ENCODE measurements at places on chromosomes 4 and X.

- DNase-seq = no peak
These were observed 221.8 kb downstream of the ASMT start for GRCh38 chrX:1836683-1837082.

DNA sequence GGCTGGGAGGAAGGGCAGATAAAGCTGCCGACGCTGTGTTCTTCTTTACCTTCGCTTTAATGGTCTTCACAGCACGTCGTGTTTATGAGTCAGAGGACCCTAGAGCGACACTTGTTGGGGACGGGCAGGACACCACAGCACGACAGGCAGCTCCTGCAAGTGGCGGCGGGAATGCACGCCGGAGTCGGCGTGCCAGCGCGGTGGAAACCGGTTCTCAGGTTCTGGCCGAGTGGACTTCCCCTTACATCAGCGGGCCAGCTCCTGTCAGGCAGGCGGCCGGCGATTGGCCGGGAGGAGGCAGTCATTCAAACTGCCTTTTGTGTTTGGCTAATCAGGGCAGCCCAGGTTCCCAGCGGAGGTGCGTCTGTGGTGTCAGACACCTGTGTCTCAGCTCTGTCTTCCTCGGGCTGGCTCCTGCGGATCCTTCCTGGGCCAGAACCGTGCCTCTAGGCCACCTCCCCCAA lies 150.9 kb downstream of the SHROOM3 start:
- no peak for DNase-seq

GRCh38 chr4:111221371-111221770 lies 598.5 kb upstream of the PITX2 start:
- no peak for DNase-seq

DNA sequence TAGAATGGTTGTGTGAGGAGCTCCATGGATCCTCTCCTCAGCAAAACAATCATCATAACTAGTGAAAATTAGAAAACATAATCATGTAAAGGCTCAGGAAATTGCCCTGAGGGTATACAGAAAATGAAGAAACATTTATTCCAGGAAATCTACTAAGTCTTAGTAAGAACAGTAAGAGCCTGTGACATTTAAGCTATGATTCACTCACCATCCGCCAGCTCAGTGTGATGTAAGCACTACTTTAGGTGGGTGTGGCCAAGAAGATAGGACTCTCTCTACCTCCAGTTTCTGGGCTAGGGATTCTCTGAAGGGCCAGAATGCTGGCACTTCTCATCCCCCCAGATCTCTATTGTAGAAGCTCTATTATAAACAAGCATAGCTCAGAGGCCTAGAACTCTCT lies 147.5 kb downstream of the DLG3 start:
- DNase-seq = no peak

DNA sequence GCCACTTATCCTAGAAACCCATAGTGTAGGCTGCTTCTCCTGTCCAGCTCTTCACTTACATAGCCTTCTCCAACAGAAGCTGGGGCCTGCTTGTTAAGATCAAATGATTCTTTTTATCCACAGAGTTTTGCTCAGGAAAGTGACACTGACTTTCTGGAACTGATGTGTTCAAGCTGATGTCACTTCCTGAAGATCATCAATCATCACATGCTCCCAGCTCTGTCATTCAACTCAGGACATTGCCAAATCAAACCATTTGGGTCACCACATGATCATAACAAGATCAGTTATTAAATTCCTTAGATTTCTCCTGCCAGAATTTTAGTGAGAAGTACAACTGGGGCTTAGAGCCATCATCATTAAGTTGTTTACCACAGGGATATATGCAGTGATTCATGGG lies 39.4 kb downstream of the GLRA3 start:
- no peak for DNase-seq

DNA sequence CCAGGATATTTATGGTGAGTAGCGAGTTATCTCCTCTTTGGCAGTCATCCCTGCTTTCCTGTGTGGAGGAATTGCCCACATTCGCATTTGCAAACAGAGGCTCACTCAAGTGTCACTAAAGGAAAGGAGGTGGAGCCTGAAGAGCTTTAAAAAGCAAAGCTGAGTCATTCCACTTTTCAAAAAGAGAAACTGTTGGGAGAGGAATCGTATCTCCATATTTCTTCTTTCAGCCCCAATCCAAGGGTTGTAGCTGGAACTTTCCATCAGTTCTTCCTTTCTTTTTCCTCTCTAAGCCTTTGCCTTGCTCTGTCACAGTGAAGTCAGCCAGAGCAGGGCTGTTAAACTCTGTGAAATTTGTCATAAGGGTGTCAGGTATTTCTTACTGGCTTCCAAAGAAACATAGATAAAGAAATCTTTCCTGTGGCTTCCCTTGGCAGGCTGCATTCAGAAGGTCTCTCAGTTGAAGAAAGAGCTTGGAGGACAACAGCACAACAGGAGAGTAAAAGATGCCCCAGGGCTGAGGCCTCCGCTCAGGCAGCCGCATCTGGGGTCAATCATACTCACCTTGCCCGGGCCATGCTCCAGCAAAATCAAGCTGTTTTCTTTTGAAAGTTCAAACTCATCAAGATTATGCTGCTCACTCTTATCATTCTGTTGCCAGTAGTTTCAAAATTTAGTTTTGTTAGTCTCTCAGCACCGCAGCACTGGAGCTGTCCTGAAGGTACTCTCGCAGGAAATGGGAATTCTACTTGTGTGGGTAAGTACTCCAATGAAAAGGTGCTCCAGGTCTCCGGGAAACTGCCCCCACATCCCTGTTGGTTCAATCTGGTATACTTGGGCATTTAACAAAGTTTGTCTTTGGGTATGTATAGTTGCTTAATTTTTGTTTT lies at the start of gene EGF:
Gene EGF, plus strand, starts transcription at position 178 of the 890 bp plus-strand sequence. Its CDS starts 453 bp downstream, at position 631.
- DNase-seq = no peak

DNA sequence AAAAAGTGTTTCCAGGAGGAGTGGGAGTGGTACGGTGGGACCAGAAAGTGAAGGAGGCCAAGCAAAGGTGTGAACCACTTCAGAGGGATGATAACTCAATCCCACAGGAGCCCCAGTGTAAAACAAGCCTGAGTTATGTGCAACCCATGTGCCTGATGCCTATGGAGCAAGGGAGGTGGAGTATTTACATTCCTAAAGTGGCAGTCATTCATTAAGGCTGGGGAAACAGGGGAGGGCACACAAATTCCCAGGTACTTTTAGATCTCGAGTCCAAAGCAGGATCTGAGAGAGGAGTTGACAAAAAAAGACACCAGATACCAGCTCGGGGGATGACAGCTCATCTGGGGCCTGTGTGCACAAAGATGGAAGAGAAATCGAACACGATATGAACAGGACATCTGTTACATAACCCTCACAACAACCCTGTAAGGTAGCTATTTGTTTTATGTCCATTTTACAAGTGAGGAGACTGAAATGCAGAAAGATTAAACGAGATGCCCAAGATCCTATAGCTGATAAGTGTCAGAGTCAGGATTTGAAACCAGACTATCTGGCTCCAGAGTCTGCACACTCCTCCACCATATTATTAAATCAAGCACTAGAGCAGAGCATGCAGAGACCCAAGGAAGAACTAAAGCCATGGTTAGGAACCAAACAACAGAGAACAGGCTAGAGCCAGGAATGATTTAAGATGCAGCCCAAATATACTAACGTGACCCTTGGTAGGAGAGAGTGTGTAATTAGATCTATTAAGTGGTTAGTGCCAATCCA lies 91.9 kb upstream of the MAPK10 start:
- DNase-seq = no peak

DNA sequence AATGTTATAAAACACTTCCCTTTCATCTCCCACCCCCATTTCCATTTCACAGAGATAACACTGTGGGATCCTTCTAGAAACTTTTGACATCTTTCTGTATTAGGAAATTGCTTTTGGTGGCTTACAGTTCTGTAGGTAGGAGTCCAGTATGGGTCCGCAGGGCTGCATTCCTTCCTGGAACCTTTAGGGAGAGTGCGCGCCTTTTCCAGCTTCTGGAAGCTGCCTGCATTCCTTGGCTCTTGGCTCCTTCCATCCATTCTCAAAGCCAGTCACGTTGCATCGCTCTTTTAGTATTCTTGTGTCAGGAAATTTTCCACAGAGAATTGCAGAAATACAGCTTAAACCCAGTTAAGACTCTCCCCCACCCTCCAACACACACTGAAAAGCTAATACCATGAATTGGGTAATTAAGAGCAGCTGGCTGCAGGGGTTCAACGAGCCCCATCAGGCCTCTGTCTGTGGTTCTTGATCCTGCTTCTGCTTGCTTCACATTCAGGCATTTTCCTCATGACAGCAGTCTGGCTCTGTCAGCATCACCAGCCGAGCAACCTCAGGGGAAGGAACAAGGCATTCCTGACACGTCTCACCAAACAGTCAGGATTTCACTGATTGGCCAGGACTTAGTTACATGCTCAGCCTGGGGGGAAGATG lies 48.8 kb downstream of the SEPTIN11 start:
- DNase-seq = no peak

DNA sequence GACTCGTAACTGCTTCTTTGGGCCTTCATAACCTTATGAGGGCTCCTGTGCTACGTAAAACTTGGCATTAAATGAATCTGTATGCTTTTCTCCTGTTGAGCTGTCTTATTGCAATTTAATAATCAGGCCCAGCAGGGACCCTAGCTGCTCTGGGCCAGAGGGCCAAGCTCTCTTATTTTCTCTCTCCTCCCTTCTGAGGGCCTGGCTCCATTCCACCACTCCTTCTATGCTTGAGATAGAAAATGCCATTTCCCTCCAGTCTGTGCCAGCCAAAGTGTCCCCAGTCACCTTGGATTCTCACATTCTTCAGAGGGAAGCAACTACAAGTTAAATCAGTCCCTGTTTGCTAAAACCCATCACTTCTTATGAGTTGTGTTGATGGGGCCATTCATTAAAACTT lies 90.1 kb downstream of the CLCN4 start:
- no peak for DNase-seq

DNA sequence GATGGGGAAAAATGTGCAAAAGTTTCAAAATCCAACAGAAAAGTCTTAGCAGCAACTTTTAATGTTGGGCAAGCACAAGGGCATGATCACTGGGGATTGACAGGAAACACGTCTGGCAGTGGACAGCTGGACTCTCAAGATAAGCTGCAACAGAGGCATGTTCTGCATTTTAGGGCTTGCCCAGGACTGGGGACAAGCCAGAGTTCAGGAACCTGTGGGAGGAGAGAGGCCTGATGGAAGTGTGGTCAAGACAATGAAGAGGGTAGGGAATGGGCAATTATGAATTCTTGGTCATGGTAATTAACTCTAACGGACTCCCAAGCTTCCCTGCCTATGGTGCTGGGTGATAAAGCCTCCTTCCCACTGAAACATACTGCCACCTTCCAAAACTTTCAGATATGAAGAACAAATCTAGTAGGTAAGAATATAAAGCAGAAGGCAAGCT lies 48.4 kb downstream of the ANXA3 start:
- no peak for DNase-seq

DNA sequence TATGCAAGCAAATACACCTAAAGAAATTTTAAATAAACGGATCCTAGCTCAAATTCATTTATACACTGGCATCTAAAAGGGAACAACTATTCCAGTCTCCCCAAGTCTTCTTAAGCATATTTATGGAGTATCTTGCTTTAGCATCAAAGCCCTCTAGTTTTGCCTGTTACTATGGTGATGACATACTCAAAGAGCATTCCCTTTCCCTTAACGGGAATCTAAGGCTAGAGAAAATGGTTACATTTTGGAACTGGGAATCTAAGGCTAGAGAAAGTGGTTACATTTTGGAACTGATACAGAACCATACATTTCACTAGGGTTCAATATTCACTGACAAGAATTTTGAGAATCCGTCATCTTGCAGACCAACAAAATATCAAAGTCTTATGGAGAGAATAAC lies 271.2 kb downstream of the CHIC1 start:
- DNase-seq = no peak

- DNase-seq = no peak
These were observed 69.2 kb downstream of the KIT start for GRCh38 chr4:54726907-54727306.

DNA sequence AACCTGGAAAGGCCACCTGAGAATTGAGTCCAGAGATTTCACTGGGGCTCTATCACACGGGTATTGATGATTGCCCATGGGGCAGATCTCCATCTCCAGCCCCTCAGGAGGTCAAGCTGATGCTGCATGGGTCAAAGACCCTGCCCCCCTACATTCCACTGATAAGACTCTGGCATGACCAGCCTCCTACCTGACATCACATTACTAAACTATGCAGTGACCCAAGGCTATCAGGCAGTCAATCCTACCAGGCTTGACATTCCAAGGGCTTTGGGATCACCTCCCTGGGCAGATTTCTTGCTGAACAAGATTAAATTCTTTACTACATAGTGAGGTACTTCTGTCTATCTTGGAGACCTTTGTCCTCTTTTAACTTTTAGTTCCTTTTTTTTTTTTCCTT lies 192.7 kb upstream of the STS start:
- DNase-seq = no peak

- DNase-seq = no peak
These were observed 736 bp downstream of the BDH2 start for GRCh38 chr4:103098756-103099440.

GRCh38 chr4:109462802-109463201 lies 29.2 kb downstream of the SEC24B start:
- DNase-seq = no peak

- no peak for DNase-seq
These were observed 165.0 kb downstream of the HEPH start for GRCh38 chrX:66328950-66329596.

DNA sequence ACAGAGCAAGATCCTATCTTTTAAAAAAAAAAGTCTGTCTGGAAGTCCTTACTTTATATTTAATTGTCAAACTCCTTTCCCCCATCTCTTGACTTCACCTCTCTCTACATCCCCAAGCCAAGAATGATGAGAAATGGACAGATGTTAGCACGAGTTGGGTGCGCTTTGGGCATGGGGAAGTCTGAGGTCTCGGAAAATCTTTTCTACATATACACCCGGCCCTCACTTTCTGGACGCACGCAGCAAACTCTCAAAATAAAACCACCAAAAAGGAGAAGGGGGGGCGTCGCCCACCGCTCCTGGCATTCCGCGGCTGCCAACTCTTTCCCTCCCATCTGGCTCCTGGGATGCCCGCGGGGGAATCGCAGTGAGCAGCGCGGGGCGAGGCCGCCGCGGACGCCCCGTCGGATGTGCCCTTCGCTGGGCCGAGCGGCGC lies 756 bp downstream of the IGFBP7 start:
- no peak for DNase-seq

DNA sequence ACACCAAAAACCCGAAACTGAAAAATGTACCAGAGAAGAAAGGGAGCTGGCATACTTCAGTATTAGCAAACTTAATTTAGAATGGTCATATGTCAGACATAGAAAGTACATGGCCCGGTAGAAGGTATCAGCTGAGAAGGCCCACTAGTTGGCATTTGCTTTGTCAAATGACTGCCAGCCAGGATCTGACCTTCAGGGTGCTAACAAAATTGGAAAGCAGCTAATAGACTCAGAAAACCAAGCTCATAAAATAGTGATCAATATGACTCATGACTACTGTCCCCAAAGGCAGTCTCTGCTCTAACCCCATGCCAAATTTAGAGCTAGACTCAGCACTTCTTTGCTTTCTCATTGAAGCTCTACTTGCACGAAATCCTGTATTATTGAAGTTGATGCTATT lies 342.7 kb downstream of the PDGFC start:
- no peak for DNase-seq

DNA sequence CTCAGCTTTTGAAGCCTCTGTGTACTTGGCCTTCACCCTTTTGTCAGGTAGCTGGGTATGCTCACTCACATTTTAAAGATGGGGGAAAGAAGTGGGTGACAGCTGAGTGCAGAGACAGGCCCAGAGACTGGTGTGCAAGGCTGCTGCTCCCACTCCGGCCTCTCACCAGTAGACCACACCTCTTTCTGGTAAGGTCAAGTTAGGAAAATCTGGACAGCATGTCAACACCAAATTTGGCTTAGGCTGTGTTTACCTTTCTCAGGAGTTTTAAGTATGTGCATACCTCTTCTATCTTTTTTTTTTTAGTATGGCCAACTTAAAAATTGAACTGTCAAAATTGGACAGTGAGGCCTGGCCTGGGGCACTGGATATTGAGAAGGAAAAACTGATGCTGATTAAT lies 66.6 kb downstream of the CLDN22 start:
- DNase-seq = no peak

All from NCI-H146 (cell line).